HepG2 (cell line): ENCODE measurements at places on chromosomes 12 and 14. TPM values are rescaled to one million over a fixed set of nuclear protein-coding genes. Genes with fewer than 3 reads are reported as not detected.

DNA sequence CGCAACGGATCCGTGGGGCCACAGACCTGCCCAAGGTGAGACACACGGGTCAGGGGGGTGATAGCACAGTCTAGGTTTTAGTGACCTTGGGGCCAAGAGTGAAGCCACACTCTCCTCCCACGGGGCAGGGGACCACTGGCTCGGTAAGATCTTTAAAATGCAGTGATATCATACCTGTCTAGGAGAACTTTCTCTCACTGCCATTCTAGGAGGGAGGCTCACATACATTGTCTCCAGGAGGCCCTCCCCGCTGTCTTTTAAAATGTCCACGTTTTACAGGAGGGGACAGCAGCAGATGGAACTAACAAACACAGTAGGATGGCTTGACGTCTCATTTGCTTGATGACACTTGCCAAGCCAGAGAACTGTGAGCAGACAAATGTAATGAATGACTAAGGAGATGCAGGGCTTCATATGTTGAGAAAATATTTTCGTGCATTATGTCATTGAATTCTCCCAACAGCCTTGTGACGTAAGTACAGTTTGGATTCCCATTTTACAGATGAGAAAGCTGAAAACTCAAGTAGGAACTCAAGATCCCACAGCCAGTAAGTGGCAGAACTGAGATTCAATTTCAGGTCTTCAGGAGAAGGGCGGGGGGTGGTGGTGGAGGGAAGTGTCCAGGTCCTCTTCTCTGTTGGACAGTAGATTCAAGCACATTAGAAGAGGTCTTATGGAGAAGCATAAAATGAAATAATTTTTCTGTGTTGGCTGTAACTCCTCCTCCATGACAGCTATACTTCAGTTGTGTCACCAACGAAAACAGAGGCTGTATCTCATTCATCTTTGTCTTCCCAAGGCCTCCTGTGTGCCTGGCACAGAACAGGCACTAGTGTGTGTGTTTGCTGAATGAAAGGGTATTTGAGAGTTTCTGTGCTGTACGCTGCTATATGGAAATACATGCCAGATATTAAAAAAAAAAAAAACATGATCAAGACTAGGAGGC is 2.1 kb downstream of the VASH1 start:
- DNase-seq = no peak
- peaks cover 40% of the 10 kb centered on the region; the same call in 2 of the 3 replicates for H3K27me3 ChIP-seq
- 0 out of 2 replicates have a peak, but pooled peaks cover 7% of the 10 kb centered on the region for H3K4me1 ChIP-seq
- no peaks in the 10 kb centered on the region for H3K36me3 ChIP-seq

DNA sequence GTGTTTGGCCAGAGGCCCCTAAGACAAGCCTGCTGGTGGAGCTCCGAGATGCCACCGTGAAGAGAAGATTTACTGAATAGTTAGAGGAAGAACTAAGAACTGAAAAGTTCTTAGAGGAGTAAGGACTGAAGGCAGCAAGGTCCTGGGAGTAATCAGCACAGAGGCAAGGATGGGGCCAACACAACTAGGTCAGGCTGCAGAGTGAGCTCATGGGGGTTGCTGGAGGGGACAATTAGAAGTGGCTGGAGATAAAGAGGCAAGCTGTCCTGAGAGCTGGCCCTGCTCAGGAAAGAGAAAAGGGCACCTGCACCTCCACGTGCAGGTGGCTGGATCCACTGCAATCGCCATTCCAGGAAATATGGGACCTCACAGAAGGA is 52.7 kb downstream of the NFKBIA start:
- no peaks in the 10 kb centered on the region for H3K36me3 ChIP-seq
- H3K27ac ChIP-seq = no peak overlapping the region
- H3K4me3 ChIP-seq = no peak overlapping the region
- no peaks in the 10 kb centered on the region for H3K27me3 ChIP-seq

GRCh38 chr12:52713960-52714886 is 10.9 kb upstream of the KRT77 start:
- H3K4me1 ChIP-seq = no peaks in the 10 kb centered on the region
- no peaks in the 10 kb centered on the region for H3K36me3 ChIP-seq
- peaks cover 46% of the 10 kb centered on the region for H3K27me3 ChIP-seq
- DNase-seq = no peak

- H3K4me3 ChIP-seq = no peak overlapping the region
- no peaks in the 10 kb centered on the region for H3K36me3 ChIP-seq
- H3K4me1 ChIP-seq = no peaks in the 10 kb centered on the region
- H3K27me3 ChIP-seq = no peaks in the 10 kb centered on the region
Observed at GRCh38 chr12:84270470-84271140, 642.0 kb downstream of the SLC6A15 start.

DNA sequence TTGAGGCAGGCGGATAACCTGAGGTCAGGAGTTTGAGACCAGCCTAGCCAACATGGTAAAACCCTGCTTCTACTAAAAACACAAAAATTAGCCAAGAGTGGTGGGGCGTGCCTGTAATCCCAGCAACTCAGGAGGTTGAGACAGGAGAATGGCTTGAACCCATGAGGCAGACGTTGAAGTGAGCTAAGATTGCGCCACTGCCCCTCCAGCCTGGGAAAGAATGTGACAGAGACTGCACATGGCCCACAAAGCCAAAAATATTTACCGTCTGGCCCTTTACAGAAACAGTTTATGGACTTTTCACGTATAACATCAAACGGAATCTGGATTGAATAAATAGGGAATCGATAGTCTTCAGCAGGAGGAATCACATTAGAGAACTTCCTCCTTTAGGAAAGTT is 3.5 kb downstream of the RSRC2 start:
- peak overlapping the region; percentile 53 for H3K4me3 ChIP-seq
- peaks cover 36% of the 10 kb centered on the region for H3K4me1 ChIP-seq
- H3K27me3 ChIP-seq = no peaks in the 10 kb centered on the region; the same call in 2 of the 3 replicates
- peak; percentile 65 for DNase-seq
- no peak overlapping the region for H3K27ac ChIP-seq
- H3K36me3 ChIP-seq = peaks cover 42% of the 10 kb centered on the region

AKAP5 gene
- total RNA-seq = 1.5 and 2.1 TPM in 2 replicates

KLRG1 gene
- 1.2 and 1.6 TPM in 2 replicates for total RNA-seq

GRCh38 chr14:39739796-39740195 is 307.6 kb upstream of the FBXO33 start:
- H3K4me1 ChIP-seq = no peaks in the 10 kb centered on the region
- H3K27me3 ChIP-seq = no peaks in the 10 kb centered on the region
- DNase-seq = no peak
- H3K36me3 ChIP-seq = no peaks in the 10 kb centered on the region

DNA sequence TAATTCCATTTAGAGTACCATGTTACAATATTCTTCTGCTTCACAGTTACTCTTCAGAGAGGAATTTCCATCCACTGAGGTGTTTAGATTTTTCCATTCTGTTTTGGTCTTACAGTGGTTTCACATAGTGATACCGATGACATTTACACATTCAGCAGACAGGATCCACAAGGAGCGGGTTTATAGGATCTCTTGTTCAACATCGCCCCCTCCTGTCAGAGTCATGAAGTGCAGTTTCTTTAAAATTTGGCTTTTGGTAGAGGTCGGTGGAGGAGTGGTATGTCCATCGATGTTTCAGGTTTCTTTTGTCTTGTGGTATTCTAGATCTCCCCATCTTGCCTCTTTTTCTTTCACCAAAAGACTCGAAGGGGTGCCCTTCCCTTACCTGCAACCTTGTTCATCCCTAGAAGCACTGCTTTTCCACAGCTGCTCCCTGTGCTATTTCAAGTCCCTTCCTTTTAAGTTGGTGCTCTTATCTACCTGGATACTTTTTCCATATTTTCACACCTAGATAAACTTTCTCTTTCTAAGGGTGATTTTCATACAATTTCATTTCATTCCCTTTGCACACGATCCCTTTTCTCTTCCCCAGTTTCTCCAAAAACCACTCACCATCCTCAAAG is 181.3 kb downstream of the ITPR2 start:
- peak; percentile 59 for DNase-seq
- H3K4me1 ChIP-seq = peaks cover 9% of the 10 kb centered on the region
- H3K27me3 ChIP-seq = no peaks in the 10 kb centered on the region
- peaks cover 27% of the 10 kb centered on the region for H3K36me3 ChIP-seq
- H3K27ac ChIP-seq = no peak overlapping the region

FGFR1OP2 gene
- total RNA-seq = 38.1 and 47.3 TPM in 2 replicates

AHNAK2 gene
- total RNA-seq = 0.15 and 0.18 TPM in 2 replicates

SERPINA5 gene
- 237 and 498 TPM in 2 replicates for total RNA-seq

- H3K36me3 ChIP-seq = no peaks in the 10 kb centered on the region
- H3K27ac ChIP-seq = no peak overlapping the region
- H3K27me3 ChIP-seq = no peaks in the 10 kb centered on the region
- no peaks in the 10 kb centered on the region for H3K4me1 ChIP-seq
Observed at GRCh38 chr12:116416166-116416565, 138.7 kb upstream of the MED13L start.

NRIP2 gene
- not detected in 2 replicates for total RNA-seq

GRCh38 chr12:18496156-18496555 is 234.8 kb downstream of the PIK3C2G start:
- no peaks in the 10 kb centered on the region for H3K36me3 ChIP-seq
- H3K27ac ChIP-seq = no peak overlapping the region
- DNase-seq = no peak
- H3K4me1 ChIP-seq = no peaks in the 10 kb centered on the region
- H3K4me3 ChIP-seq = no peak overlapping the region

GRCh38 chr12:118356809-118357256 is 15.9 kb downstream of the TAOK3 start:
- peaks cover 47% of the 10 kb centered on the region for H3K4me1 ChIP-seq
- no peak overlapping the region for H3K4me3 ChIP-seq
- no peak for DNase-seq

MFAP5 gene
- not detected in 2 replicates for total RNA-seq

DNA sequence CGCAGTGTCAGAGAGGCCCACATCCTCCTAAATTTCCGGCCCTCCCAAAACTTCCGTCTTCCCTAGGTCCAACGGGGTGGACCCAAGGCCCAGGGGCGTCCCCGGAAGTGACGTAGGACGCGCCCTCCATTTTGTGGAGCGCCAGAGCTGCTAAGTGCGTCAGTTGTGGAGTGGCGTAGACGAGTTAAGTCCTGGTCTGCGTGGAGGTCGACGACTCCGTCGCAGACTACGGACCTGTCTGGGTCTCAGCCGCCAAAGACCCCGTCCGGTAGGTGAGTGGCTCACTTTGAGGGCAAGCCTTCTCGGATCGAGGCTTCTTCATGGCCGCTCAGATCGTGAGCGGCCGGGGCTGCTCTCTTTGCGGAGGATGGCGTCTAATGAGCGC is at the start of gene SRSF5:
SRSF5 (plus strand) TSS at position 159 of the 385 bp plus-strand sequence. CDS start 1,015 bp downstream, outside the sequence.
- H3K27me3 ChIP-seq = no peaks in the 10 kb centered on the region; the same call in 2 of the 3 replicates
- peaks cover 48% of the 10 kb centered on the region for H3K4me1 ChIP-seq
- H3K4me3 ChIP-seq = peak within 1 kb of the TSS; percentile 99
- DNase-seq = peak; percentile 94

TAS2R30 gene
- total RNA-seq = 0.72 and 5.2 TPM in 2 replicates

DNA sequence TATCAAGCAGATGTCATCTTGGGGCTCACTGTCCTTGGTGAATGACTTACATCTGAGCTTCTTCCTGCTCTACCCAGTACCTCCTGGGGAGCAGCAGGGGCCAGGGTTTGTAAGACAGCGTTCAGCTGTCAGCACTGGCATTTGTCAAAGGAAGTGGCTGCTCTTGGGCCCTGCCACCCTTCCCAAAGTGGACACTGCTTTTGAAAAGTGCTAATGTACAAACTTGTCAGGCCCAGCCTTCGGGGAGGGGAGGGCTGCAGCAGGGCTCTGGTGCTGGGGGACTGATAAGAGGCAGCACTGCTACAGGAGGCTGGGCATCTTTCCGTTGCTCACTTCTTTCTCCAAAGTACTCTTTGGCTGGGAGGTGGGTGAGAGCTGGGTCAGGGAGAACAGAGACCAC is 59.8 kb upstream of the RBM19 start:
- no peak overlapping the region for H3K27ac ChIP-seq
- H3K4me1 ChIP-seq = no peaks in the 10 kb centered on the region
- DNase-seq = no peak
- no peaks in the 10 kb centered on the region for H3K27me3 ChIP-seq
- no peaks in the 10 kb centered on the region for H3K36me3 ChIP-seq
- H3K4me3 ChIP-seq = no peak overlapping the region

TAS2R20 gene
- total RNA-seq = 0.48 and 2.9 TPM in 2 replicates

- H3K27ac ChIP-seq = no peak overlapping the region
- peak; percentile 45 for DNase-seq
- no peaks in the 10 kb centered on the region for H3K27me3 ChIP-seq
- peaks cover 14% of the 10 kb centered on the region for H3K4me1 ChIP-seq
- no peak overlapping the region for H3K4me3 ChIP-seq
Observed at GRCh38 chr14:67571275-67571990, 28.6 kb downstream of the PIGH start.

DNA sequence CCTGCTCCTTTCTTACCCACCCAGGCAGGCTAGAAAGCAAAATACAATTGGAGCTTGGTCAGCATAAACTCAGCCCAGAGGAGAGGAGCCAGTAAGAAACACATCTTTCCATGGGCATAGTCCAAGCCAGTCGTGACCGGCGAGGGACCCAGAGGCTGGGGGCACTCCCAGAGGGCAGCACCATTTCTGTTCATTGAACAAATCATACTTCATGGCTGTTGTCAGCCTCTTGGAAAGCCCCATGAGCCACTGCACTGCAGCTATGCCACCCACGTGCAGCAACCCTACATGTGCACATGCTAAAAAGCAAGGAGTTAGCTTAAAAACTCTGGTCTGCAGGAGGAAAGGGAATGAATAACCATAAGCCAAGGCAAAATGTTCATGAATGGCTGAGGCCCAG is 90.0 kb upstream of the CDKN3 start:
- no peak overlapping the region for H3K27ac ChIP-seq
- H3K36me3 ChIP-seq = no peaks in the 10 kb centered on the region
- H3K4me1 ChIP-seq = no peaks in the 10 kb centered on the region
- no peak for DNase-seq

NELL2 gene
- total RNA-seq = 0.11 TPM in 1 of 2 replicates, not detected in the other

DNA sequence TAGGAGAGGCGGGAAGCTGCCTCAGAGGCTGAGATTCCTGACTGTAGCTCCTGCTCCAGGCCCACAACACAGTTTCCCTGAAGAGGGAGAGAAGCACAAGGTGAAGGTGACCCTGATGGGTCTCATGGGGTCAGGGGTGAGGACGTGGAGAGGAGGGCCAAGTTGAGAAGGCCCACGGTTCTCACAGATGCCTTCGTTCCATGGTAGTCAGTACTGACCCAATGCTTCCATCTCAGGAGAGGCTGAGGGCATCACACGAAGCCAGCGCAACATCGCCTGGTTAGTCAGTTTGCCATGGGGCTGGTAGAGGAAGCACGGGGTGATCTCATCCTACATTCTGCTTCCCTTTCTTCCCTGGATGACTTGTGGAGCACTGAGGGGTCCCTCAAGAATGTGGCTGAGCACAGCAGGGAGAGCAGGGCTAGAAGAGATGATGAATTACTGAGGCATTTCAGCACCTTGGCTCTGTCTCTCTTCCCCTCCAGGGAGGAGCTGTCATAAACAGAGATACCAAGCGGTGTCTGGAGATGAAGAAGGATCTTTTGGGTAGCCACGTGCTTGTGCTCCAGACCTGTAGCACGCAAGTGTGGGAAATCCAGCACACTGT is 51.9 kb downstream of the GALNT8 start:
- no peak overlapping the region for H3K4me3 ChIP-seq
- DNase-seq = no peak
- no peak overlapping the region for H3K27ac ChIP-seq
- H3K4me1 ChIP-seq = peaks cover 12% of the 10 kb centered on the region; the same call in 1 of the 2 replicates

OR4E1 gene
- not detected in 2 replicates for total RNA-seq

OR10G3 gene
- total RNA-seq = not detected in 2 replicates

GPR84 gene
- not detected in 2 replicates for total RNA-seq

- H3K27ac ChIP-seq = peak overlapping the region; percentile 4
- H3K36me3 ChIP-seq = no peaks in the 10 kb centered on the region
- no peaks in the 10 kb centered on the region; the same call in 2 of the 3 replicates for H3K27me3 ChIP-seq
- no peak overlapping the region for H3K4me3 ChIP-seq
- H3K4me1 ChIP-seq = peaks cover 59% of the 10 kb centered on the region
Observed at GRCh38 chr14:24110523-24110922, 4.1 kb upstream of the DCAF11 start.

- DNase-seq = no peak
- H3K27me3 ChIP-seq = peaks cover 50% of the 10 kb centered on the region
- H3K4me1 ChIP-seq = peaks cover 10% of the 10 kb centered on the region; the same call in 1 of the 2 replicates
- H3K27ac ChIP-seq = no peak overlapping the region
- H3K4me3 ChIP-seq = no peak overlapping the region
Observed at GRCh38 chr12:52198454-52199215, 6.8 kb upstream of the KRT80 start.
